ENCODE measurements at places on chromosomes 7 and 10.

GRCh38 chr7:98520356-98520951, 96.6 kb upstream of the NPTX2 start:
- no peak for DNase-seq

GRCh38 chr7:138465046-138465445, 5.0 kb downstream of the TRIM24 start:
- DNase-seq, result no peak

GRCh38 chr10:47349516-47349915, 1.4 kb downstream of the RBP3 start:
- DNase-seq, result no peak

DNA sequence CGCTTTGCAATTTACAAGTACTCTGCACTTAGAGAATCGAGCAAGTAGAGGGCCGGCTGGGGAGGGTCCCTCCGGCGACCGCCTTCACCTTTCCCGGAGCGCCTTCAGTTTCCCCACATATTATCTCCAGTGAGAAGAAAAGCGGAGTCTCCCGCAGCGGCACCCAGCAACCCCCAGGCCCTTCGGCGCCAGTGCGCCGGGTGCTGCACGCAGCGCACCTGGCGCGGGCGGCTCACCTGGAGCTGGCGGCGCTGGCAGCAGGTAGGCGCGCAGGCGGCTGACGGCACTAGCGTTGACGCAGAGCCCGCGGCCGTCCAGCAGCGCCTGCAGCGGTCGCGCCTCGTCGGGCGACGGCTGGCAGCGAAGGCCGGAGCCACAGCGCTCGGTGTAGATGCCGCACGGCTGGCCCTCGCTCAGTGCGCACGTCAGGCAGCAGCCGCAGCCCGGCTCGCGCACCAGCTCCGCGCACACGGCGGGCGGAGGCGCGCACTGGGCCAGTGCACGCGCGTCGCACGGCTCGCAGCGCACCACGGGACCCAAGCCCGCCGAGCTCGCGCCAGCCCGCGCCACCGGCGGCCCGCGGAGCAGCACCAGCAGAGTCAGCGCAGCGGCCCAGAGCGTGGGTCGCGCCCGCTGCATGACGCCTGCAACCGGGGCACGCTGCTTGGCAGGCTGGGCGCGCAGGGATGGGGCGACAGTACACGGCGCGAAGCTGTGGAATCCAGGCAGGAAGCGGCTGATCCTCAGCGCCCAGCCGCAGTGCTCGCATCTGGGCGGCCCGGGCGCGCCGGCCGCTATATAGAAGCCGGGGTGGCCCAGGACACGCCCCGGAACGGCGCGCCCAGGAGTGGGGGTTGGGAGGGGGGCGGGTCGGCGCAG, at the start of gene IGFBP3:
Gene IGFBP3, minus strand, starts transcription at position 771 of the 879 bp plus-strand sequence. Its CDS starts 132 bp downstream, at position 639.
- no peak for DNase-seq

GRCh38 chr10:91596825-91597196, 36.1 kb downstream of the PPP1R3C start:
- no peak for DNase-seq

DNA sequence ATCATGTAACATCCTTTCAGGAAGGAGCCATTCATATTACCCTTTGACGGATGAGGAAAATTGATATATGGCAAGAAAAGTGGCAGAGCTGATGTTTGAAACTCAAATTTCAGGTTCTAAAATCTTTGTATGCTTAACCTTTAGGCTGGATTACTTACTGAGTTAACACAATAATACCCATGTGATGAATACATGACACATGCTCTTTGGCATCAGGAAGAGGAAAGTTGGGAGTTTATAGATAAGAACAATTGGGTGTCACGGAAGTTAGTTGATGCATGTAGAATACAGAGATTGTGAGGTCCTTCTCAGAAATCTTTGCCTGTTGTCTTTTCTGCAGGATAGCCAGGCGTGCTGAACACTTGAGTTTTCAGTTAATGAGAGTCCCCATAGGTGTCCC, 572.1 kb upstream of the POM121L12 start:
- DNase-seq, result no peak

DNA sequence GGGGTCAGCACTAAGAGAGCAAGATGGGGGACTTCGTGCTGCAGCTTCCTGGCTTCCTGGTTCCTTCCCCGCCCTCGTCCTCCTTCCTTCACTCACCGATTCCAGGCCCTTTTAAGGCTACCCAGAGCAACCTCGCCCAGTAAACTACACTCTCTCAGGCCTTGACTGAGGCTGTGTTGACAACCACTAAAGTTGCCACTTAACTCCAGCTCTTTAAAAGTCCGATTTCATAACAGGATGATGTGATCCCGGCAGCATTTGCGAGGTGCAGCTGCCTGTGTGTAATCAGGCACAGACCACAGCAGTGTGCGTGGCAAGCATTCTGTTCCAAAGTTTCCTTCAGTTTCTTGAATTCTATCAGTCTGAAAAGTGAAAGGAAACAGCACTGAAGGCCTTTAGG, 110.6 kb downstream of the RAB11FIP2 start:
- DNase-seq, result no peak

GRCh38 chr7:8295638-8296361, 33.8 kb upstream of the ICA1 start:
- DNase-seq, result peak; percentile 3

- no peak for DNase-seq
Observed at GRCh38 chr10:59177031-59177797, 771 bp downstream of the PHYHIPL start.

DNA sequence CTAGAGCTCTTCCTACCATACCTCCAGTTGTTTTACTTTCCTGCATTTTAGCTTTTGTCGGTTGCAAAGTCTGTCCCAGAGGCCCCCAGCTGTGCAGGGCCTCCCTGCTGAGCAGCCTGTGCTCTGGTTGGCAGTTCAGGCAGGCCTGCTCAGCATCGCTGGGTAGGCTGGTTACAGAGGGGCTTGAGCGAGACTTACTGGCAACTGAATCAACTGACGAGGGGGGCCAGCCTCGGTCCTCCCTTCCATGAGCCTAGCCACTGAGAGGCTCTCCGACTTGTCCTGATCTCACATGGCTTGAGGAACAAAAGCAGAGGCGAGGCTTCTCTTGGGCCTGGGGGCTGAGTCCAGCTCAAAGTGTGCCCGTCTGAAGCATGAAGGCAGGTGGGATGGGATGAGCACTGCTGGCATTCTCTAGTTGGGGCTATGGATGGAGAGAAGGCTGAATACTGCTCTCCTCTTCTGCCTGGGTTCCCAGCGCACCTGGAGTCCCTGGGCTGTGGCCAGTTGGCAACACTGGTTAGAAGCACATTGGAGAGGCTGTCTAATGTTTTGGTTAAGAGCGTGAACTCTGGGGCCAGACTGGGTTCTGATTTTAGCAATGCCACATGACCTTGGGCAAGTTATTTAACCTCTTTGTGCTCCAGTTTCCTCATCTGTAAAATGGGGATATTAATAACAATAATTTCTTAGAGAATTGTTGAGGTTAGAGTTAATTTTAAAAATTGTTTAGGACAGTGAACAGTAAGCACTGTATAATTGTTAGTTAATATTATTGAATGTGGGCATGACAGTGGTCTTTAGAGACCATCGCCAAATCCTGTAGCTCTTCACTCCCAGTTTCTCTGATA, 6.9 kb upstream of the SFRP5 start:
- DNase-seq, result no peak

- no peak for DNase-seq
Observed at GRCh38 chr10:4482659-4483058, 343.3 kb upstream of the AKR1E2 start.

- no peak for DNase-seq
Observed at GRCh38 chr7:17411922-17412321, 113.5 kb downstream of the AHR start.

- no peak for DNase-seq
Observed at GRCh38 chr10:96860631-96861277, 28.7 kb downstream of the LCOR start.

DNA sequence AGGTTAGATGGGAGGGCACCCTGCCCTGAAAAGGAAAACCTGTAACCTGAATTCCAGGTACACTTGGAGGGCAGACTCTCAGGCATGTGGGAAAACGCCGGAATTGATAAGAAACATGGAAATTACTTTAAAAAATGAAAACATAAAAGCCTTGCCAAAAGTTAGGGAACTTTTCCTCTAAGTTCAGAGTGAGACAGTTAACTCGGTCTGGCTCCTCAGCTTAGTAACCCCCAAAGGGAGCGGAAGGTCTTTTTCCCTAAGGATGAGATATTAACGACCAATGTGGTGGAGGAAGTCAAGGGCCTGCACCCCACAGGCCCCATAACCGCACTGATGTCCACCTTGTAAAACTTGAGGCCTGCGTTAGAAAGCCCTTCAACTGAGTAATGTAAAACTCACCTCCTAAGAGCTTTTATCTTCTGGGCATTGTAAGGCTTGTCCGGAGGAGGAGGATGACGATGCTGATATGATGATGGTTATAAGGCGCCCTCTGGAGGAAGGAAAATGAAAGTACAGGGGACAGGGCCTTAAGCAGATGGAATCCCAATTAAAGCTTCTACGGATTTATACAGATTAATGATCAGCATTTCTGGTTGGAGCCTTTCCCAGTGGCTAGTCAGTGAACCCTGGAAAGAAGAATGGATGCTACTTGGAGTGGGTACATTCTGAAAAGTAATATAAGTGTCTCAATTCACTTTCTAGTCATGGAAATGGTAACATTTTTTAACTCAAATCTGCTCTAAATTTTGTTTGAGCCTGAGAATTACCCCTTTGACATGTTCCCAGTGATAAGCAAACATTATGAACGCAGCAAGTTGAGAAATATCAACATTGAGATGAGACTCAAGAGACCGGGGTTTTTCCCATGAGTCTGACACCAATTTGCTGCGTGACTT, 694 bp downstream of the COL1A2 start:
- DNase-seq, result no peak

- DNase-seq, result no peak
Observed at GRCh38 chr10:113301342-113301984, 251.4 kb upstream of the HABP2 start.

DNA sequence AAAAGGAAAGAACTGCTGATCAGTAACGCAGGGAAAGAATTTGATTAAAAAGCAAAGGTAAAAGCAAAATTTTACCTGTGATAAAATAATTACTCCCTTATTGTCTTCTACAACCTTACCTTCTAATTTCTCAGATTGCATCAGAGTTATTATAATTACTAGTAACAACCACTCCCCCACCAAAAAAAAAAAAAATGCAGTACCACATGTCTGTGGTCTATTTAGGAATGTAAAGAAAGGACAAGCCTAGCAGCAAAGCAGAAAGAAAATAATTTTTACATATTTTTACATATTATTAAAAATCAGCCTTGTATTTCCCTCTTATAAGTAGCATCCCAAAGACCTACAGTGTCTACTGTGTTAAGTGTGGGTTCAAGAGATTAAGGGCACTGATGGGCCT, 430.4 kb downstream of the TFEC start:
- no peak for DNase-seq

GRCh38 chr10:48500771-48501170, 104.1 kb downstream of the ARHGAP22 start:
- DNase-seq, result no peak

DNA sequence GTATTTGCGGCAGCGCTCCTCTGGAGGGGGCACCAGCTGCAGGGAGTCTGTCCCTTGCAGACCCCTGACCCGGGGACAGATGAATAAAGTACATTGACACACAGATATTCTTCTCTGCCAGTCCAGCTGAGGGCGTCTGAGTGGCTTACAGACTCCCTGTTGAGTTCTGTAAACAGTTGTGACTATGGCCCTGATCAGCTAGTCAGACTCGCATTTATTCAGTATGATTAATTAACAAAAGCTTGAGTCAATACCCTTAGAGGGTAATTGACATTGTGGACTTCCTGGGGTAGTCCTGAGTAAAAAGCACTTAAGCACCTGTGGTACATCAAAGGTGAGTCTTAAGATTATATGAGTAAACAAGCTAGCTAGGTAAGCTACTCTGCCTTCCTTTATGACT, 21.0 kb downstream of the ANKRD30A start:
- DNase-seq, result no peak

DNA sequence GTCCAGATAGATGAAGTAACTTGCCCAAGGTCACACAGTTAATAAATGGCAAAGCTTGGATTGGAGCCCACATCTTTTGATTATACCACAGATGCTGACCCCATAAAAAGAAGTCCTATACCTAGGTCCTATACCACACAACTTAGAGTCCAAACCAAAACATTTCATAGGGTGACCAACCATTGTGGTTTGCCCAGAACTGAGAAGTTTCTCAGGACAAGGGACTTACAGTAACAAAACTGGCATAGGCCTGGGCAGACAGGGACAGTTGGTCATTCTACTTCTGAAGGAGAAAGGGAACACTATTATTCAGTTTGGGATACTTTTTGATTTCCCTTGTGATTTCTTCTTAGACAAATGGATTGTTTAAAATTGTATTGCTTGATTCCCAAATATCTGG, 32.9 kb upstream of the PRLHR start:
- DNase-seq, result no peak

DNA sequence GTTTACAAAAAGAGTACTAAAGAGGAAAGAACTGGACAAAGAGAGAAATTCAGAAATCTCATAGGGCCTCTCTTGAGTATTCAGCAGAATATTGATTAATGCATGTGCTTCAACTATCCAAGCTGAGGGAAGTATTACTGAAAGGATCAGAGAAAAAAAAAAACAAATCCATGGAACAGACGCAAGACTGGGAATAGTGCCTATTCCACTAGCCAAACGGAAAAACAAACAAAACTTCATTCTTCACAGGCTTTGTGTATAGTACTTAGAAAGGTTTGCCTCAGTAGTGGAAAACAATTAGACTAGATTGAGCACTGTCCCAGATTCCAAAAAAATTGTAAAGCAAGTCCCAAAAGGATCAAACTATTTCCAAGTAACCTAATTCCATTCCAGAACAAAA, 106.2 kb downstream of the TFEC start:
- DNase-seq, result no peak

DNA sequence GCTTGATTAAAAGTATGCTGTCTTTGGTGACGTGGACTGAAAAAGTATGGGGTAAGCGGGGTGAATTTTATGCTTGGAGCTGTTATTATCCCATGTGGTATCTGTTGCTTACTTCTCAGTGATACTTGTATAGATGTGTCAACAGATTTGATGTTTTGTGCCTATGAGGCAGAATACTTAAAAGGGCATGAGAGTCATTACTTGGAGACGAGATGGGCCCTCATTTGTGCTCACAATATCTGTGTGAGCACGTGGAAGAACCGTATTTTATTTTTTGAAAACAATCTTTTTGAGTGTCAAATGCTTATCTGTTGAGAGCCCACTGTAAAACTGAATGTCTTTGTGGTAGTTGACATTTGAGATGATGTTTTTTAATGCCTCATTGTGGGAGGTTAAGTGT, 281.9 kb downstream of the EXOC4 start:
- no peak for DNase-seq

GRCh38 chr10:123318516-123318915, 164.3 kb downstream of the BUB3 start:
- no peak for DNase-seq

DNA sequence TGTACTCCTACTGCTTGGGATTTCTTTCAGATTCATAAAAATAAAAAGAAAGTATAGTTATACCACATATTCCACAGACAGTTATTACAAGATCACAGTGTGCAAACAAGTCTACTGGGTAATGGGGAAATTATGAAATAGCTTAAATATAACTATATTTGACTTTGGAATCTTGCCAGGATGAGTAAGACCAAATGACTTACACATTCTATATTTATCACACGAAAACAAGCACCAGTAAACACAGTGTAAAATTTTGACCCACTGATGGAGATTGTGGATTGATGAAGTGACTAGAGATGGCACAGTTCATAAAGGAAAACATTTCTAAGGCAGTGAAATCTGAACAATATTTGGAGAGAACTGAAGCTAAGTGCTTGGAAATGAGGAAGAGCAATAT, 339.7 kb downstream of the THSD7A start:
- DNase-seq, result peak; percentile 2

Measured in CD4-positive, alpha-beta T cell (primary cell).